ENCODE measurements at places on chromosomes 1 and 21.

- no peak for DNase-seq
- H3K36me3 ChIP-seq, result no peaks in the 10 kb centered on the region
- no peaks in the 10 kb centered on the region for H3K4me1 ChIP-seq
- H3K4me3 ChIP-seq, result no peak overlapping the region
These were observed 567.4 kb upstream of the TMPRSS15 start for GRCh38 chr21:18970941-18971340.

DNA sequence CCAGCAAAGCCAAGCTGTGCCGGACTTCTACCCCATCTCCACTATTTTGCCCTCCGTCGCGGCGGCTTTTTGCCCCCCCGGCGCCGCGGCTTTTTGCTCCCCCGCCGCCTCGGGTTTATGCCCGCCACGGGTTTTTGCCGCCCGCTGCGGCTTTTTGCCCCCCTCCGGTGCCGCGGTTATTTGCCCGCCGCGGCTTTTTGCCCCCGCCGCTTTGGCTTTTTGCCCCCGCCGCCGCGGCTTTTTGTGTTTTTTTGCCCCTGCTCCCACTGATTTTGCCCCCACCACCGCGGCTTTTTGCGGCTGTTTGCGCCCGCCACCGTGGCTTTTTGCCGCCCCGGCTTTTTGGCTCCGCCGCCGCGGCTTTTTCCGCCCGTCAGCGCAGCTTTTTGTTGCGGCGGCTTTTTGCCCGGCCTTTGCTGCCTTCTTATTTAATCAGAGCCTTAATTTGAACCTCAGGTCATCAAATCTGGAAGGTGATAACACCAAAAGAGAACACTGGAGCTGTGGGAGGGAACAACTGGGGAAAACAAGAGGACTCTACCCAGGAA is 106.0 kb downstream of the TPTE start:
- H3K4me3 ChIP-seq, result no peak overlapping the region
- DNase-seq, result no peak
- no peak overlapping the region for H3K27ac ChIP-seq
- H3K4me1 ChIP-seq, result no peaks in the 10 kb centered on the region
- H3K36me3 ChIP-seq, result no peaks in the 10 kb centered on the region

DNA sequence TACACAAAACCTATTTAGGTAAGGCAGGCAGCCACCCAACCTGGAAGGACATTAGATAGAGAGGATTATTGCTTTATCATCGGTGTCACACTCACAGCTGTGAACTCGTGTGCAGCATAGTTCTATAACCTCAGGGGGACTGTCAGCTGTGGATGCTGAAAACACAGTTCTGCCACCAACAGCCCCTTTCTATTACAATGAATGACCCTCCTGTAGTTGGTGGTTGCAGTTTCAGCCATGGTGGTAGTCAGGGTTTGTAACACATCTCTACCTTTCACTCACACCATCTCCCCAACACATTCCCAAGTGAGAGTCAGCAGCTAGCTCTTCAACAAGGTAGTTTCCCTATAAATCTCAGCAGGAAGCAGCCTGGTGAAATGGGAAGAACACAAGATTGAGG is 136.8 kb downstream of the ZC3H11B start:
- no peak overlapping the region for H3K27ac ChIP-seq
- H3K36me3 ChIP-seq, result no peaks in the 10 kb centered on the region
- no peaks in the 10 kb centered on the region for H3K27me3 ChIP-seq
- H3K4me1 ChIP-seq, result no peaks in the 10 kb centered on the region

DNA sequence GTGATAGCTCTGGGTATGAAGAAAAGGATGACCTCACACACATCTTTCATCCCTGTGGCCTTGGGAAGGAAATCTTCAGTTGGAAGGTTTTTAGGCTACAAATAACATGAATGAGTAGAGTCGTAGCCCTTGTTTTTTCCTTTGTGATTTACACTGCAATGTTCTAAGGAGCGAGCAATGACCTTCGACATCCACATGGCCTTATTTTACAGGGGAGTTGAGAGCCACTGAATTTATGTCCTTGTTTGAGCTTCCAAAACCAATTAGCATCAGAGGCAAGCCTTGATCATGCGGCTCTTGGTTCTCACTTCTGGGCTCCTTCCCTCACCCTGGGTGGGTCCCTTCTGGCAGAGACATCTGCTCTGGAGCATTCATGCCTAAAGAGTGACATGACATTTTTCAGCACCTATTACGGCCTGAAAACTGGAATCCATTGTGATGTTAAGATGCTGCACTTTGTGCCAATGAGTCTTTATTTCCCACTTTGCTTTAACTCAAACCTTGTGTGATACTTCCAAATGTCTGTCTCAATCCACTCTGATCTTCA is 70.5 kb upstream of the RUNX1 start:
- no peak overlapping the region for H3K4me3 ChIP-seq
- no peaks in the 10 kb centered on the region for H3K36me3 ChIP-seq
- H3K27me3 ChIP-seq, result no peaks in the 10 kb centered on the region
- DNase-seq, result peak; percentile 37
- no peaks in the 10 kb centered on the region for H3K4me1 ChIP-seq

DNA sequence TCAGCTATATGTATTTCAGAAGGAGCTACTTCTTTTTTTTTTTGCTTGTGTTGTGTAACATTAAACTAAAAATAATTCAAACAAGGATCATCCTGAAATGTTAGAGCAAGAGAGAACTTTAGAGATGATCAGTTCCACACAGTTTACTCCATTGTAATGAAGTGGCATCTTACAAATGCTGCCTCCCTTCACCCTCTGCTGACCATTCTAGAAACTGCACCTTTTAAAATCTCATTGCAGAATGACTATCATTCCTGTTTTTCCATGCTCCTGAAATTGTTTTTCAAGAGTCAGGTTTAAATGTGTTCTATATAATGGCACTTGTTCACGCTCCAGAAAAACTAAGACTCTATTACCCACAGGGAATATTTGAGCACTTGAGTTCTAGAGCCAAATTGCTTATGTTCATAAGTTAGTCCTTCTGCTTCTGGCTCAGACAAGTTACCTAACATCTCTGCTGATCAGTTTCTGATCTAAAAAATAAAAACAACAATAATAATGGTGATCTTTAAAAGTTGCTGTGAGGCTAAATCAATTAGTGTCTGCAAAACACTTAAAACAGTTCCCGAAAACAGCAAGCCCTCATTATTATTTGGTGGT is 21.5 kb upstream of the SLC44A5 start:
- DNase-seq, result peak; percentile 66
- H3K27me3 ChIP-seq, result no peaks in the 10 kb centered on the region
- H3K4me3 ChIP-seq, result no peak overlapping the region
- H3K4me1 ChIP-seq, result no peaks in the 10 kb centered on the region
- no peaks in the 10 kb centered on the region for H3K36me3 ChIP-seq

DNA sequence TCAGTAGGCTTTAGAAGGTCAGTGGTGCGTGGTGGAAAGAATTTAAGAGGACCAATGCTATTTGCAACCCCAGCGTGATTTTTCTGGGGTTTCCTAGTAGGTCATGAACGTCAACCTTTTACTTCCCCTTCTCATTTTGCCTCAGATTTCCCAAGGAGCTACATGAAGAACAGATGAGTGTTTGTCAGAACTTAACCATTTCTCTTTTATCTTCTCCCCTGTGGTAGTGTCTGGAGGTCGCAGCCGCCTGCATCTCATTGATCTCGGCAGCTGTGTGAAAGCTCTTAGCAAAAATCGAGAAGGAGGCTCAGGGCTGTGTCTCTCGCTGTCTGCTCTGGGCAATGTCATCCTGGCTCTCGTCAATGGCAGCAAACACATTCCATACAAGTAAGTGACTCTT is 491.1 kb downstream of the KIF26B start:
- no peaks in the 10 kb centered on the region for H3K4me1 ChIP-seq
- H3K4me3 ChIP-seq, result no peak overlapping the region
- no peaks in the 10 kb centered on the region for H3K27me3 ChIP-seq
- no peak for DNase-seq
- no peaks in the 10 kb centered on the region for H3K36me3 ChIP-seq

GRCh38 chr1:25431955-25432719 is 1.4 kb downstream of the MACO1 start:
- peak overlapping the region; percentile 91 for H3K4me3 ChIP-seq
- H3K36me3 ChIP-seq, result no peaks in the 10 kb centered on the region
- peaks cover 43% of the 10 kb centered on the region for H3K4me1 ChIP-seq
- H3K27me3 ChIP-seq, result no peaks in the 10 kb centered on the region
- DNase-seq, result peak; percentile 79
- H3K27ac ChIP-seq, result no peak overlapping the region

DNA sequence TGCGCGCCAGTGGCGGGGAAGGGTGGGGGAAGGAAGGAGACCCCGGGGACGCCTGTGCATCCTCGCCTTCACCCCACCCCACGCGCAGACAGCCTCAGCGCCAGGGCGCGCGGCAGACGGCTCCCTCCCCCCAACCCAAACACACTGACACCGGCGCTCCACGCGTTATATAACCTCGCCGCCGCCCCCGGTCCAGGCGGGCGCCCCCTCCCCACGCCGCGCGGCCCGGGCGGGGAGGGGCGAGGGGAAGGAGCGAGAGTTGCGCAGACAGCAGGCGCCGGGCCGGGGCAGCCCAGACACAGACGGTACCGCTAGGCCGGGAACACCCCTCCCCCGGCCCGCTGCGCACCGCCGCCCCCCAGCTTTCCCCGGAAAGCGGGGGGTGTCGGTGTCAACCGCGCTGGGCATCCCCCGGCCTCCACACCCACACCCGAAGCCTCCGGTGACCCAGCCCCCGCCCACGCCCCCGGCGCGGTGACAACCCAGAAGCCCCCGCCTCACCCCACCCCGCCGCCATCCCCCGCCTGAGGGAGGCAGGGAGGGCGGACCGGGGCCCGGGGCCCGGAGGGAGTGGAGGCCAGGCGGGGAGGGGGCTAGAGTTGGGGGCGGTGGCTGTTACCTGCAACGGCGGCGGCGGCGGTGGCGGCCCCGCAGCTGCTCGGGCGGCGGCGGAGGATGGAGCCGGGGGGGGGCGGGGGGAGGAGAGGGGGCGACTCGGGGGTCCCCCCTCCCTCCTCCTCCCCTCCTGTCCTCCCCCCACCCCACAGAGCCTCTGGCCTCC is 432 bp downstream of the AKT3 start:
- no peaks in the 10 kb centered on the region for H3K27me3 ChIP-seq
- peaks cover 12% of the 10 kb centered on the region for H3K4me1 ChIP-seq
- H3K27ac ChIP-seq, result peak overlapping the region; percentile 68
- DNase-seq, result peak; percentile 79

DNA sequence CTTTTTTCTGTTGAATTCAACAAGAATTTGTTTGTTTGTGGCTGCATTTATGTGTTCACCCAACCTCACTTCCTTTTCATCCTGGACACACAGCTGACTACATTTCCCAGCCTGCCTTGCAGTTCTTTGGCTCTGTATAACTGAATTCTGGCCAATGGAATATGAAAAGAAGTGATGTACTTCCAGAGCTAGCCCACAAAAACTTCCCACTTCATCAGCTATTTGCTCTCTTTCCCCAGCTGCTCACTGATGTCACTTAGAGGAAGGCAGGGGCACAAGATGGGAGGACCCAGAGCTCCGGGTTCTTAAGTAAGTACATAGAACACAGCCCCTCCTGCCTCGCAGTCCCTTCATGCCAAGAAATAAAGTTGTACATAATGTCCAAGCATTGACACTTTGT is 235.0 kb upstream of the FGGY start:
- H3K4me3 ChIP-seq, result peak overlapping the region; percentile 72
- no peaks in the 10 kb centered on the region for H3K36me3 ChIP-seq
- no peaks in the 10 kb centered on the region for H3K27me3 ChIP-seq
- H3K4me1 ChIP-seq, result peaks cover 6% of the 10 kb centered on the region
- peak overlapping the region; percentile 88 for H3K27ac ChIP-seq
- peak; percentile 85 for DNase-seq

DNA sequence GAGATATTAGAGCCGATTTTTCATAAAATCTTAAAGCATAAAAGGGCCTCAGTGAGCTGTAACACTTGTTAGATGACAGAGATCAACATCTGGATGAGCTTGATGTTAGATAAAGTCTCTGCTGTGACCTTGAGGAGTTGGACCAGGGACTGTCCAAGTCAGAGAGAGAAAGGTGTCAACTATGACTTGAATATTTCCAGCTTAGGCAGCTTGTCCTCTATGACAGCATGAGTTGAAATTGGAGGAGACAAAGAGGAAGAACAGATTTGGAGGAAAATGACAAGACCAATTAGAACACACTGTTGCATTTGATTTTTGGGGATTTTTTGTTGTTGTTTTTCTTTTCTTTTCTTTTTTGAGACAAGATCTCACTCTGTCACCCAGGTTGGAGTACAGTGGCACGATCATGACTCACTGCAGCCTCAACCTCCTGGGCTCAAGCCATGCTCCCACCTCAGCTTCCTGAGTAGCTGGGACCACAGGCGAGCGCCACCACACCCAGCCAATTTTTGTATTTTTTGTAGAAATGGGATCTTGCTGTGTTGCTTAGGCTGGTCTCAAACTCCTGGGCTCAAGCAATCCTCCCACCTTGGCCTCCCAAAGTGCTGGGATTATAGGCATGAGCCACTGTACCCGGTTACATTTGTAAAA is 35.3 kb upstream of the CLIC4 start:
- peaks cover 62% of the 10 kb centered on the region for H3K4me1 ChIP-seq
- peak overlapping the region; percentile 47 for H3K27ac ChIP-seq
- no peak for DNase-seq
- H3K36me3 ChIP-seq, result no peaks in the 10 kb centered on the region
- H3K27me3 ChIP-seq, result no peaks in the 10 kb centered on the region
- H3K4me3 ChIP-seq, result no peak overlapping the region

DNA sequence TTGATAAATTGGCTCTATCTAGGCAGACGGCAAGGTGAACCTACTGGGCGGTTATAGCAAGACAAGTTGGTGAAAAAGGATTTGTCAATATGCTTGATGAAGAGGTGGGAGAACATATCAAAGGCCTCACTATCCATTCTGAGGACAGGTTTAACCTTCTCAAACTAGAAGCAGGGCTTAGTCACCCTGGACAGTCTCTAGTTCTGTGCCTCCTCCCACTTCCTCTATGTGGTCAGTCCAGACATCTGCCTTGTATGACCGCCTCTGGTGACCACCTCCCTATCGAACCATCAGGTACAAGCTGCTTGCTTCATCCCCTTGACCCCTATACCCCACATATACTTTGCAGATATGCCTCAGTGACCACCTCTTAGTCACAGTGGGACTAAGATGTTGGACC is 2.3 kb upstream of the SCYL3 start:
- no peak overlapping the region for H3K27ac ChIP-seq
- H3K27me3 ChIP-seq, result peaks cover 25% of the 10 kb centered on the region
- peaks cover 20% of the 10 kb centered on the region for H3K4me1 ChIP-seq
- H3K4me3 ChIP-seq, result no peak overlapping the region

GRCh38 chr1:168096296-168097165 is 40.2 kb downstream of the GPR161 start:
- H3K27ac ChIP-seq, result no peak overlapping the region
- H3K4me3 ChIP-seq, result no peak overlapping the region
- DNase-seq, result no peak
- H3K4me1 ChIP-seq, result no peaks in the 10 kb centered on the region
- no peaks in the 10 kb centered on the region for H3K36me3 ChIP-seq

DNA sequence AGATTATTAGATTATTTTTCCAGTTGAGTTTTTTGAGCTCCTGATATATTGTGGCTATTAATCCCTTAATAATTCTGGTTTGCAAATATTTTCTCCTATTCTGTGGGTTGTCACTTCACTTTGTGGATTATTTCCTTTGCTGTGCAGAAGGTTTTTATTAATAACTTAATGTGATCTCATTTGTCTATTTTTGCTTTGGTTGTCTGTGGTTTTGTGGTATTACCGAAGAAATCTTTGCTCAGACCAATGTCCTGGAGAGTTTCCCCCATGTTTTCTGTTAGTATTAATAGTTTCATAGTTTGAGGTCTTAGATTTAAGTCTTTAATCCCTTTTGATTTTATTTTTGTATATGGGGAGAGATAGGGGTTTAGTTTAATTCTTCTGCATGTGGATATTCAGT is 7.1 kb upstream of the TBX19 start:
- H3K36me3 ChIP-seq, result no peaks in the 10 kb centered on the region
- no peak overlapping the region for H3K4me3 ChIP-seq
- DNase-seq, result no peak

GRCh38 chr1:223837206-223837605 is 8.5 kb downstream of the TP53BP2 start:
- H3K27ac ChIP-seq, result no peak overlapping the region
